ENCODE measurements at places on chromosomes 12 and 14.

DNA sequence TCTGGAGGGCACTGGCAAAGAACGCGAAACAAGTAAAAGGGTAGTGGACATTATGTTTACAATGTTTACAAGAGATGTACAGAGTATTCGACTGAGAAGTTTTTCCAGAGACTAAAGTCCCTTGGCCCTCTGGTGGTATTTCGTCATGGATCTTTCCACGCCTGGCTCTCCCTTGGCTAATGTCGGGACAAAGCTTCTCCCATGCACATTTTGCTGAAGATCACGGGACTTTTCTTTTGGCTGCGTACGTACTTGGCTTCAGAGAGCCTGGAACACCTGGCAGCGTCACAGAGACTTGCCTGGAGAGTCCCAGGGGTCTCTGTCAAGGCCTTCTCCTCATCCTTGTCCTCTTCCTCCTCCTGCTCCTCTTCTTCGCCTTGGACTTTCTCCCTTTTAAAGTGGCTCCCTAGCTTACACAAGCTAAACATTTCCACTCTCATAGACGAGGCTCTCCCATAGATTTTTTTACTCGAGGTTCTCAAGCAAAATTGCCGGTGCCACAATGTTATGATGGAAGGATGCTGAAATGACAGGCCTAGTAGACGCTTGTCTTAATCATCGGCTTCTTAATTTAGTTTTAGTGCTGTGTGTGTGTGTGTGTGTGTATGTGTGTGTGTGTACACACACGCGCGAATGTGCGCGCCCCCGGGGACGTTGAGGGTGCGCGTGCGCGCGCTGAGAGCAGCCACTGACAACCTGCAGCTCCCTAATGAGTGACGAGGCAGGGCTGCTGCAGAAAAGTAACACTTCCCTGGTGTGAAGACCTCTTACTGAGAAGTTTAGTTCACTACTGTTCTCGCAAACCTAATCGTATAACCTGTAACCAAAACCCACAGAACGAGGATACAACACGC, 4.9 kb upstream of the FOXG1 start:
- no peak for DNase-seq

GRCh38 chr14:94341656-94342333, 18.7 kb upstream of the SERPINA6 start:
- no peak for DNase-seq

- no peak for DNase-seq
Observed at GRCh38 chr14:95758331-95758730, 44.4 kb upstream of the TCL1A start.

GRCh38 chr14:99001241-99001640, 270.8 kb downstream of the BCL11B start:
- DNase-seq: no peak

GRCh38 chr12:69065775-69066174, 132.8 kb upstream of the CPM start:
- DNase-seq: no peak

GRCh38 chr12:4584281-4584680, 22.3 kb downstream of the DYRK4 start:
- DNase-seq: no peak

GRCh38 chr14:105503935-105504692, 13.1 kb downstream of the TEDC1 start:
- DNase-seq: no peak

DNA sequence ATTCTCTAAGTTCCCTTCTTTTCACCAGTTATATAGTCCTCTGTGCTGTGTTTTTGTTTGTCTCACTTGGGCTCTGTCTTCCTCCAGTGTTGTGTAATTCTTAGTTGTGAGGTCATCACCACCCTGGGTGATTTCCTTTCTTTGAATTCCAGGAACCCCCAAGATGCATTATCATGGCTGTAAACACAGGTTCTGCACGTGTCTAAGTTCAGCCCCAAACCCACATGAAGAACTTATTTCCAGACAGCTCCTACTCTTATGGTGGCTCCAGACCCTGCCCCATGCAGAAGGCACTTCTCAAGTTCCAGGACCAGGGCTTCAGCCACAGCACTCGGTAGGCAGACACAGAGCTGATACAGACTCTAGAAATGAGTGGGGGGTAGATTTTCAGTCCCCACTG, 560.5 kb downstream of the BCL11B start:
- DNase-seq: no peak

DNA sequence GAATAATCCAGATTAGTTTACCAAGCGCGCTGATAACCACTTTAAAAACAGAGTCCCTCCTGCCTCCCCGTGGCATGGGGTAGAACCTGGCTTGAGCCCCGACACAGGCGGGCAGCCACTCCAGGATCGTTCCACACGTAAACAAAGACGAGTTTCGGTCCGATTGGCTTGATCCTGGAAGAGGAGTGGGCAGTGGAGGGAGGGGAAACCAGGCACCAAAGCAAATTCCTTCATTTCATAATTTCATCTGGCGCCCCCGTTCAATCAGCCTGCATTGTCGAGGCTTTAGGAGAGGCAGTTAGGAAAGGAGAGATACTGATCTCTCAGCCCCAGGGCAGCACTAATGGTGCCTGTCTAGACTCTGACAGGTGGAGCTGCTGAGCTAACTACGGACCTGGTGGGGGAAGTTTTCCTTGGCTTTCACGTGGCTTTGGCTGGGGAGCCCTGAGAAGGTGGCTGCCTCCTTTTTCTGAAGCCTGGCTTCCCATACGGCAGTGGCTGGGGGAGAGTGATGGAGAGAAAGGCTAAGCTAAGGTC, 751 bp upstream of the GPRC5A start:
- no peak for DNase-seq

DNA sequence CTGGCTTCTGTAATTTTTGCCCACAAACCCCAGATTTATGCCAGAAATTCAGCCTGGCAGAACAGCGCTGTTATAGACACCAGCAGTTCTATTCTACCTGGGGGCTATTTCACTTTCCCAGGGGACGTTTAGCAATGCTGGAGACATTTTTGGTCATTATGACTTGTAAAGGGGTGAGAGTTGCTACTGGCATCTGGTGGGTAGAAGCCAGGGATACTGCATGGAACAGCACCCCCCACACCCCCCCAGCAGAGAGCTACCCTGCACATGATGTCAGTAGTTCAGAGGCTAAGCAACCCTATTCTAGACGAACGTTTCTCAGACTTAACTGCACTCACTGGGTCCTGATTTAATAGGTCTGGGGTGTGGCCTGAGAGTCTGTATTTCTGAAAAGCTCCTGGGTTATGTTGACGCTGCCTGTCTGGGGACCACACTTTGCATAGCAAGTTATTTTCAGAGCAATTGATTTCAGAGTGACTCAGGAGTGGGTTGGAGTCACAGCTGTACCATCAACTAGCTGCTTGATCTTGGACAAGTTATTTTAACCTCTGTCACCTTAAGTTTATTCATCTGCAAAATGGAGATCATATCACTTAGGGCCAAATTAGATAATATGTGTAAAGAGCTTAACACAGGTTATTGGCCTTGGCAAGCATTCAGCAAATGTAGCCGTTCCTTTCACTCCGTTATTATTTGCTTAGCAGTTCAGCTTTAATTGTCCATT, 48.5 kb downstream of the CHST11 start:
- no peak for DNase-seq

DNA sequence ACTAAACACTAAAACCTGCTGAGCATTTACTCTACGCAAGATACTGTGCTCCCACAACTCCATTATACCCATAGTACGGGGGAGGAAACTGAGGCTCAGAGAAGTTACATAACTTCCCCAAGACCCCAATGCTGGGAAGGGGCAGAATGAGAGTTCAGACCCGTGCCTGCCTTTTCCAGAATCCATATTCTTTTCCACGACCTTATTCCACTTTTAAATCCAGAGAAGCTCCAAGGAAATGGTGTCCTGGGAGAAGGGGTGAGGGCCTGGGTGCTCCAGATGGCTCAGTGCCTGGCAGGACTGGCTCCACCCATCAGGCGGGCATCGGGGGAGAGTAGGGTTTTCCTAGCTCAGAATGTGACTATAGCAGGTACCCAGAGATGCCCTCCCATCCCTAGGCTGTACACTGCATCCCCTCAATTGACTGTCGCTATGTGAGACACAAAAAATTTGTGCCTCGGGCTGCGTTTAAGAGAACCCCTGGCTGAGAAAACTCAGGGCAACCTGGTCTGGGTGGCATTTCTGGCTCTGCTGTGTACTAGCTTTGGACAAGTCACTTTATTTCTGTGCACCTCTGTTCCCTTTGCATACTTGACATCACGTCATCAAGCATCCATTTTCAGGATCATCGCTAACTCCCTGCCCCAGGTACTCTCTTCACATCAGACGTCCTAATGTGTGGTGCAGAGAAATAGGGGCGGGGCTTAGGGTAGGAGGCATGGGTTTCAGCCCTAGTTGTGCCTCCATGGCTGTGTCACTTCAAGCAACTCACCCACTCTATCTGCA, 11.6 kb upstream of the IQSEC3 start:
- DNase-seq: no peak

GRCh38 chr14:85607651-85608081, 77.7 kb downstream of the FLRT2 start:
- no peak for DNase-seq

GRCh38 chr12:69540987-69541386, 44.3 kb upstream of the CCT2 start:
- DNase-seq: no peak

- DNase-seq: no peak
Observed at GRCh38 chr14:59303216-59303615, 114.7 kb downstream of the DAAM1 start.

- no peak for DNase-seq
Observed at GRCh38 chr12:69024907-69025306, 91.9 kb upstream of the CPM start.

DNA sequence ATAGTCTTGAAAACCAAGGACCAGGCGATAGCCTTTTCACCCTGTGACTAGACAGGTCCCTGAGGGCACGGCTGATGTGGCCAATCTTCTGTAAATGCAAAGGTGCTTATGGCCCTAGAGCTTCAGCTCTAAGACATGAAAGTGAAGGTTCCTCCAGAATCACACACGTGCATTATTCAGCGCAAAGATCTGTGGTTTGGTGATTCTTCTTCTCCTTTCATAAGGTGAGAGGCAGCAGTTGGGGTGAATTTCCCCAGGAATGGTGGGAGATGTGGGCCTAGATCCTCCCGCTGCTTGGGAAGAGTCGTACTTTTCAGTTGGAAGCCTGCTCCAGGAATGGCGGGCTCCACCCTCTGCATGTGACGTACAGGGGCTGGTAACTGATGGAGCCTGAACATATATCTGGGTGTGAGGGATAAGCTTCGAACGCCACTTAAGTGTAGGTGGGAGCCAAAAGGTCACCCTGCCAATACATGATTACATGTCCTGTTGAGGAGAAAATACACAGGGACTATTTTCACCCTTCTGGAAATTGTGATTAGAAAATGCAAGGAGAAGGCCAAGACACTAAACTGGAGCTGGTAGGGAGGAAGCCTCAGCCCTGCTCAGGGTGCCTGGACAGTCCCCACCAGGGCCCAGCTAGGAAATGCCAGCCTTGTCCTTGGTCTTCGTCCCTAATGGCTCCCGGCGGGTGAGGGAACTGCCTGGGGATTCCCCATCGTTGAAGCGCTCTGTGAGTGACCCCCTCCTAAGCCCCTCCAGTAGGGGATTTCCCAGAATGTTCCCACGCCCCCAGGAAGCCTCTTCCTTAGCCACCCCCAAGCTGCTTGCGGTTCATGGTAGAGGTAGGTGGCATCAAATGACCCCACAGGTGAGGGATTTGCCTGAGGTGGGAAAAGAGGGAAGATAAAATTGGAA, 17.6 kb downstream of the BATF start:
- DNase-seq: no peak

- DNase-seq: no peak
Observed at GRCh38 chr14:102525929-102526497, 16.4 kb upstream of the ANKRD9 start.

GRCh38 chr12:54258201-54258681, 21.7 kb downstream of the CBX5 start:
- DNase-seq: no peak

- DNase-seq: no peak
Observed at GRCh38 chr12:96020314-96021003, 14.9 kb downstream of the LTA4H start.

DNA sequence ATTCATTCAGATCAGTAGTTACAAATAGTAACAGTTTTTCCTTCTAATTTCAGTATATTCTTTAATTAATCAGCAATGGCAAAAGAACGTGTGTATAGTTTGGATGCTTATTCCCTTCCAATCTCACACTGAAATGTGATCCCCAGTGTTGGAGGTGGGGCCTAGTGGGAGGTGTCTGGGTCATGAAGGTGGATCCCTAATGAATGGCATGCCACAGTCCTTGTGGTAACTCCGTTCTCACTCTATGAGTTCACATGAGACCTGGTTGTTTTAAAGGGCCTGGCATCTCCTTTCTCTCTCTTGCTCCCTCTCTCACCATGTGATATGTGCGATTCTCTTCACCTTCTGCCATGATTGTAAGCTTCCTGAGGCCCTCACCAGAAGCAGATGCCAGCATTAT, 18.9 kb upstream of the SYNDIG1L start:
- no peak for DNase-seq

DNA sequence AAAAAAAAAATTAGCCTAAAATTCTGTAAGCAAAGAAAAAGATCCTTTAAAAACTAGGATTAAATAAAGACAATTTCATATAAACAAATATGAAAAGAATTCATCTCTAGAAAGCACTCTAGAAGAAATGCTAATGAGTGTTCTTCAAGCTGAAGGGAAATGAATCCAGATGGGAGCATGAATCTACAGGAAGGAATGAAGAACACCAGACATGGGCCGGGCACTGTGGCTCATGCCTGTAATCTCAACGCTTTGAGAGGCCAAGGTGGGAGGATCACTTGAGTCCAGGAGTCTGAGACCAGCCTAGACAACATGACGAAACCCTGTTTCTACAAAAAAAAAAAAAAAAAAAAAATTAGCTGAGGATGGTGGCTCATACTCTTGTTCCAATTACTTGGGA, 297.2 kb downstream of the FBXL14 start:
- no peak for DNase-seq

- no peak for DNase-seq
Observed at GRCh38 chr12:47797441-47797840, 22.3 kb downstream of the HDAC7 start.

All from activated CD4-positive, alpha-beta T cell treated with anti-CD3 and anti-CD28 coated beads, Interleukin-2, amount 50 U/mL, for 24 hours (primary cell).